Activated CD4-positive, alpha-beta T cell treated with anti-CD3 and anti-CD28 coated beads, Interleukin-2, amount 50 U/mL, for 24 hours (primary cell): ENCODE measurements at places on chromosomes 4 and X.

- DNase-seq = no peak
Measured at GRCh38 chr4:95061220-95061619, 303.5 kb downstream of the BMPR1B start.

GRCh38 chr4:20273793-20274192 is 22.1 kb downstream of the SLIT2 start:
- DNase-seq = no peak

DNA sequence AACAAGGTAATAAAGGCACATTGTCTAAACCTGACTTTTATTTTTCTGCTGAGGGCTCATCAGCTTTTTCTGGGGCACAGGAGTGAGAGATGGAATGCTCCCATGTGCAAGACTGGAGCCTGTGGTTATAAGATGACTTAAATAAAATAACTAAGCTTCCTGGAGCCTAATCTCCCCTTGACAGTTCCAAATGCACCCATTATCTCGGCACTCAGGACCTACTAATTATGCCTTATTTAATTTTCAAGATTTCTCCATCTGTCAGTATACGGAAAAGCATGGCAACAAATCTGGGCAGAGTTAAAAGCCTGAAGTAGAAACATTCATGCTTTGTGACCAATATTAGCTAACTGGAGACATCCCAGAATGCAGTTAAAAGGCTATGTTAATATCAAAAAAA is 416.7 kb upstream of the TEX13C start:
- DNase-seq = no peak

- DNase-seq = no peak
Measured at GRCh38 chr4:146472404-146472803, 49.3 kb downstream of the SLC10A7 start.

GRCh38 chrX:48972220-48973164 is 848 bp upstream of the KCND1 start:
- no peak for DNase-seq

- DNase-seq = no peak
Measured at GRCh38 chrX:8849945-8850344, 48.8 kb upstream of the FAM9A start.

- DNase-seq = no peak
Measured at GRCh38 chrX:29042341-29042740, 455.1 kb downstream of the IL1RAPL1 start.

DNA sequence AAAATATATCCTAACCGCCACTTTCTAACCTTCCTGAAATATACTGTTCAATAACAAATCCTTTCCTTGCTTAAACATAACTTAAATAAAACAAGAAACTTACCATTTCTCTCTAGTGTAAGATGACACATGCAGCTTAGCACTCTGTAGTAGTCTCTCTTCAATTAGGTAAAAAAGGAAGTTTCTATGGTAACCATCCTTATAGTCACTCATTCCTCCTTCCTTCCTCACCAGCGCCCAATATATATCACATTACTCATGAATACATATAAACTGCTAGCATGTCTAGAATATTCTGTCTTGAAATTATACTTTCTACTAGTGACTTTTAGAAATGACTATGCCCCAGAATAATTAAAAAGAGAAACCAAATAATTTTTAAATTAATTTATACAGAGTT is 112.2 kb downstream of the SNCA start:
- DNase-seq = no peak

- DNase-seq = no peak
Measured at GRCh38 chr4:43394976-43395375, 502.5 kb downstream of the GRXCR1 start.

DNA sequence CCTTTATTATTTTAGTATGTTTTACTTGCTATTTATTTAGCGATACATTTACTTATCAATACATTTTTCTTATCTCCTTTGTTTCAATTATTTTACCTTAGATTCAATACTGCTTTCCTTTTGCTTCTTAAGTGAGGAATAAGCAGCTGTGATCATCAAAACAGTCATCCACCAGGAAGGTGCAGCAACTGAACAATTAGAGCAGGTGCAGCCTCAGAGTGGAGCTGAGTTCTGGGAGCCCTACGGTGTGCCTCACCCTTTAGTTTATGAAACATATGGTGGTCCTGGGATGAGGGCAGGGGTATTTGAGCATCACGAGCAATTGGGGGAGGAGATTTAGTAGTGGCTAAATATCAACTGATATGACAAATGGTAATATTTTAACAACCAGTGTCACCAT is 111.0 kb downstream of the FRYL start:
- DNase-seq = no peak

DNA sequence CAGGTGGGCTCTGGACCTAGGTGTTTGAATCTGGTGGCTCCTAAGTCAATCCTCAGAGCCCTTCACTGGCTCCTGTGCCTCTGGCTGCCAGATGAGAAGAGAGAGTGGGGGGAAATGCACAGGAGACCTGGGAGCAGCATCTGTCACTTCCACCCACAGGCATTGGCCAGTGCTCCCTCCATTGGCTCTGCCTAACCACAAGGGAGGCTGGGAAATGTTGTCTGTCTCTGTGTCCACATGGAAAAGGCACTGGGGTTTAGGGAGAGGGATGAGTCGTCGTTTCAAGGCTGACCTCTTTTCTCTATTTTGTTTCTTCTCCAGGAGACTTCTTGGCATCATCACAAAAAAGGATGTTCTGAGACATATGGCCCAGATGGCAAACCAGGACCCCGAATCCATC is 76.4 kb downstream of the CLCN4 start:
- no peak for DNase-seq

- DNase-seq = no peak
Measured at GRCh38 chr4:36332782-36333131, 51.3 kb downstream of the DTHD1 start.

- DNase-seq = no peak
Measured at GRCh38 chr4:99234331-99235010, 15.4 kb upstream of the ADH6 start.

- DNase-seq = no peak
Measured at GRCh38 chr4:91089178-91089577, 962.0 kb downstream of the CCSER1 start.

DNA sequence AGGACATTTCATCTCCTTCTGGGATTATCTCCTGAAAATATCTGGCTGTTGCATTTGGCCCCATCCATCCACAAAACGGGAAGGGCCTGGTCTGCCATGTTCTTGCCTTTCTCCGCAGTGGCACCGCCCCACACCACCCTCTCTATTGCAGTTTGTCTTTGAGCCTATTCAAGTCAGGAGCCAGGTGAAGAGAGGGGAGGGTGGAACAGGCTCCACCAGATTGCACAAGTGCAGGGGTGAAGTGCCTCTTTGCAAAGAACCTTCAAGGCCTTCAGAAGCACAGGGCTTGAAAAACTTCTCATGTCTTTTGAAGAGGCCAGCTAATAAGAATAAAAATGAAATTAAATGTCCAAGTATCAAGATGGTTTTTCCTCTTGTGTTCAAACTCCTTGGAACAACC is 28.7 kb downstream of the RS1 start:
- no peak for DNase-seq

- DNase-seq = no peak
Measured at GRCh38 chrX:17411205-17411604, 36.2 kb downstream of the NHS start.

GRCh38 chr4:81470456-81471297 is 1.0 kb downstream of the RASGEF1B start:
- DNase-seq = no peak

DNA sequence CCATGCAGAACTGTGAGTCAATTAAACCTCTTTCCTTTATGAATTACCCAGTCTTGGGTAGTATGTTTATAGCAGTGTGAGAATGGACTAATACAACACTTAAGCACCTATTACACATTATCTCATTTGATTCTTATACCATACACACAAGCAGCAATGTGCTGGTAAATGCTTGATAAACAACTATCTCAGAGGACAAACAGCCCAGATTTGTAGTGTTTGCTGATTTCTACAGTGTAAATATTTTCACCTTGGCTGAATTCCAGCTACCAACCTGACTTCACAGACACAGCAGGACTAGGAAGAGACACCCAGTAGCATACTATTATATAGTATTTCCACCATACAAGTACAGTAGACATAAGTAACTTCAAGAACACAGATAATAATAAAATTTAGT is 406.5 kb upstream of the CNKSR2 start:
- DNase-seq = no peak
